Hindlimb muscle (tissue), 1 donor: ENCODE measurements at places on chromosomes 4 and X. TPM values are rescaled to one million over a fixed set of nuclear protein-coding genes. Genes with fewer than 3 reads are reported as not detected.
A peak's percentile ranks its signal among the peaks of the same experiment; 100 is the strongest.

GRCh38 chr4:152218576-152218975 lies 317.3 kb downstream of the FBXW7 start:
- no peak for DNase-seq

DNA sequence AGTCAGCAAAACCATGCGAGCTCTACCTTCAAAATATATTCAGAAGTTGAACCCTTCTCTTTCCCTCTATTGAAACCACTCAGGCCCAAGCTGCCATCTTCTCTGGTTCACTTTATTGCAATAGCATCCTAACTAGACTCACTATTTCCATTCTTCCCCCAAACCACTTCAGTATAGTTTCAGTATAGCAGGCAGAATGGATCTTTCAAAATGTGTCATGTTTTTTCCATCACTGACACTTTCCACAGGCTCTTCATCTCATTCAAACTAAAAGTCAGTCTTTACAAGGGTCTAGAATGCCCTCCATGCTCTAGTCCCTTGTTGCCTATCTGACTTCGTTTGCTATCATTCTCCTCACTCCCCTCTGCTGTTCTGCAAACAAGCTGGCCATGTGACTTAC lies 274.4 kb downstream of the IDS start:
- DNase-seq: no peak

- no peak for DNase-seq
Measured at GRCh38 chr4:77264826-77265225, 107.8 kb downstream of the CCNG2 start.

- no peak for DNase-seq
Measured at GRCh38 chr4:76059750-76060149, 14.8 kb upstream of the ART3 start.

DNA sequence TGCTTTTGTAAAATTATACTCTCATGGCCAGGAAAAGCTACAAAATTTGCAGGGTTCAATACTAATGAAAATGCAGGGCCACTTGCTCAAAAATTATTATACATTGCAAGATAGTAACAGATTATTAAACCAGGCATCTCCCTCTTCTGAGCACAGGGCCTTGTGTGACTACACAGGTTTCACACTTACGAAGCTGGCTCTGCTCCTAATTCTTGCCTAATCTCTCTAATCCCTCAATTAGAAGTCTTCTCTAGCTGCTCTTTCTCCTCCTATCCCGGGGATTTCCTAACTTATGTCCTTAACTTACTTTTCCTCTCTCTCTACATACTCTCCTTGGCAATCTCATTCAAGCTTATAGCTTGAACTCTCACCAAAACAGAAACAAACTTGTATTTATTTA lies 168.3 kb downstream of the AREG start:
- DNase-seq: no peak

DNA sequence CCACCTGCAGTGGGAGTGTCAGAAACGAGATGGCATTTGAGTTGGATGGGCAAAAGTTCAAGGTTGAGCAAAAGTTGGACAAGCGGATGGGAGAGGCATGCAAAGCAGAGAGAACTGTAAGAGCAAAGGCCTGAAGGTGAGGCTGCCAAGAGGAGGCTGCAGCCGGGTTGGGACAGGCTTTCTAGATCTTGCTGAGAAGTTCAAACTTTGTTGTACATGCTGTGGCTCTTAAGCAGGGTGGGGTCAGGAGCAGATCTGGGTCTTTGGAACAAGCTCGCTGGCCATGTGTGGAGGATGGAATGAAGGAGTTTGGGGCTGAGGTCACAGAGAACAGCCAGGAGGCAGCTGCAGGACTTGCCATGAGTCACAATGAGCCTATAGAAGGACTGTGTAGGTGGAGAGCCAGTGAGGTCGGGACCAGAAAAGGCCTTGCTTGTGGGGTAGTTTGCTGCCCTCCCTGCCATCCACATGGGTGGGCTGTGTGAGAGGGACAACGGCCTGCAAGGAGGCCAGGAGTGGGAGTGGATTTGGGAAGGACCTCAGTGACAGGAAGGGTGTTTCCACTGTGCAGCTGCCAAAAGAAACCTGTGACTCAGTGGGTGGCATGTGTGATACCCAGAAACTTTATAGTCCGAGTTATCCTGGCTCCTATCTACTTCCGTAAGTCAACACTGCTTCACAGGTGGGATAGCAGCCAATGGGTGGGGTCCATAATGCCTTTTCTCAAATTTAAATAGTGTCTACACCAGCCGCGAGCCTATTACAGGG lies 210.4 kb downstream of the MID1IP1 start:
- no peak for DNase-seq

- DNase-seq: peak; percentile 18
Measured at GRCh38 chrX:72205706-72206105, 24.1 kb downstream of the PIN4 start.

GRCh38 chr4:79466621-79467020 lies 58.6 kb upstream of the GK2 start:
- DNase-seq: no peak

GRCh38 chrX:139126493-139126892 lies 404.0 kb upstream of the F9 start:
- DNase-seq: no peak

DNA sequence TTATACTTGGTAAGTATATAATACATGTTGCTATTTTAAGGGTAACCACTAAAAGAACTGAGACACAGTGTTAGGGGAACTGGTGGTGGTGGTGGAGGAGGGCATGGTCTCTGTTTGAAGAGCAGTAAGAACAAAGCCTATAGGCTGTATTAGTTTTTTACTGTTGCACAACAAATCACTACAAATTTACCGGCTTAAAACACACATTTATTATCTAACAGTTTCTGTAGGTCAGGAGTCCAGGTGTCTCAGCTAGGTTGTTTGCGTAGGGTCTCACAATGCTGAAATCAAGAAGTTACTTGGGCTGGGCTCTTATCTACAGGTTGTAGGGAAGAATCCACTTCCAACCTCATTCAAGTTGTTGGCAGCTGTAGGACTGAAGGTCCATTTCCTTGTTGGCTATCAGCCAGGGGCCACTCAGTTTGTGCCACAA lies 52.6 kb downstream of the CASK start:
- no peak for DNase-seq

GRCh38 chr4:32589853-32590252 lies 1869.7 kb downstream of the PCDH7 start:
- no peak for DNase-seq

DNA sequence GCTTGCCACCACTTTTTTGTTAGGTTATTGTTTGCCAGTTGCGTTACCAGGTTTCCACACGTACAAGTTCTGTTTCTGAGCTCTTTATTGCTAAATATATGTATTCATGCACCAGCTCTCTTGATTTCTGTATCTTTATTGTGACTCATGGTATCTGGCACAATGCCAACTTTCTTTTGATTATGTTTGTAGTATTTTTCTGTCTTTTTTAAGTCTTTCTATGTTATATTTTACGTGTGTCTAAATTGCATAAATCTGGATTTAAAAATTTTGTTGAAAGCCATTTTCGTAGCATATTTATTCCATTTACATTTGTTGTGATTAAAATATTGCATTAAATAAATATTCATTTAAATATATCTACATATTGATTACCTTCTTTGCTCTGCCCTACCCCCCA lies 73.8 kb downstream of the KDM6A start:
- no peak for DNase-seq

DNA sequence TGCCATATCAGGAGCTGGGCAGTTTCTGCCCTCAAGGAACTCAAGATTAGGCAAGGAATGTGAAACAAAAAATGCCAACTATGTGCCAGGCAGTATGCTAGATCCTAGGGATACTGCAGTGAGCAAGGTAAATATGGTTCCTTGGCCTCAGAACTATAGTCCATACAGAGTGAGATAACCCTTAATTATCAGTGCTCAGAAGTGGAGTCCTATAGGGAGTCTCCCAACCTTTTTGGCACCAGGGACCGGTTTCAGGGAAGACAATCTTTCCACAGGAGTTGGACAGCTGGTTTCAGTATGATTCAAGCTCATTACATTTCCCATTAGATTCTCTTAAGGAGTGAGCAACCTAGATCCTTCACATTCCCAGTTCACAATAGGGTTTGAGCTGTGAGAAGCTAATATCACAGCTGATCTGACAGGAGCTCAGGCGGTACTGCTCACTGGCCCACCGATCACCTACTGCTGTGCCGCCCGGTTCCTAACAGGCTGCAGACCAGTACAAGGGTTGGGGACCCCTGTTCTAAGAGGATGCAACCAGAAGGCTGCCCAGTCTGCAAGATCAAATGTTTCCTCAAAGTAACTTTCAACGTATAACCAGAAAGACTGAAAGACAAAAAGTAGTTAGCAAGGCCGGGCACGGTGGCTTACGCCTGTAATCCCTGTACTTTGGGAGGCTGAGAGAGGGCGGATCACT lies 1.7 kb upstream of the SRP72 start:
- DNase-seq: no peak

- DNase-seq: peak; percentile 52
Measured at GRCh38 chrX:47384502-47384901, 14.1 kb downstream of the ZNF157 start.

DNA sequence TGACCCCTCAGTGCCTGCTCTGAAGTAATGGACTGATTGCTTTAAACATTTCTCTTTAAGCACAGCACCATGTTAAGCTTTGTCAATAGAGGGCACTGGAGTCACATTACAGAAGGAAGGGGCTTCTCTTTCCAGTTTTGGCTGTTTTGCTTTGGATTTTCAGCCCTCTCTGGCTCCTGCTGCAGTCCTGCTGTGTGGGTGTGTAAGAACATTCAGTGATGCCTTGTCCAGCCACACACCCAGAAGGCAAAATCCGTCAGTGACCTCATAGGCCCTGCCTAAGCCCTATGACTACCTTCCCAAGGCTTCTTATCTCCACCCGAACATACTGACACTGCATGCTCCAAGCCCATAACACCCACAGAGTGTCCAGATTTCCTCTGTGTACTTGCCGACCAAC lies 215.3 kb upstream of the CTSO start:
- peak; percentile 54 for DNase-seq

The SHROOM4 gene
- polyA plus RNA-seq: 5.8 TPM

The SH3RF1 gene
- 20.3 TPM for polyA plus RNA-seq

The PFKFB1 gene
- polyA plus RNA-seq: 1.1 TPM

The GPR173 gene
- polyA plus RNA-seq: 8.8 TPM

The SPANXN3 gene
- polyA plus RNA-seq: not detected
